ENCODE measurements at places on chromosomes 7 and 10.

DNA sequence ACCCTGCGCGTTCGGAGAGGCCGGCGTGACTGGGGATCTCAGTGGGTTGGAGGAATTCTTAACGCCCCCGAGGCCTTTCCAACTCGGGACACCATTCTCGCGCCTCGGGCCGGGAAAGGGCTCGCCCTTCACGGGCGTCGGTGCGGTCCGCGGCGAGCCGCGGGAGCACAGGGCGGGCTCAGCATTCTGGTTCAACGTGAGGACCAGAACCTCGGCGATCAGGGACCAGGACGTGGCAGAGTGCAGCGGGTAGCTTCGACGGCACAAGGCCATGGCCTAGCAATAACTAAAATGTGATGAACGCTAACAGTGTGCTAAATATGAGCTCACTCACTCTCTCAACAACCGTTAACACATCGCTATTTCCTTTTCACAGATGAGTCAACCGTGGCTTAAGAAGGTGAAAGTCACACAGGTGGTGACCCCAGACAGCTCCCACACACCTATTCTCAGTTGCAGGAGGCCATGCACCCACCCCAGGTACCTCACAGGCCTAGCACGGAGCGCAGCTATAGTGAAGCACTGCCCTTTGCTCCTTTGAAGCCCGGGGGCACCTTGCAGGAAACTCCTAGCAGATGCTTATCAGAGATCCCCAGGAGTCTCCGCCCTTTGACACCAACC lies 4.5 kb upstream of the EMX2 start:
- no peak for DNase-seq

GRCh38 chr10:76558996-76559891 lies 1078.4 kb downstream of the KCNMA1 start:
- no peak for DNase-seq

DNA sequence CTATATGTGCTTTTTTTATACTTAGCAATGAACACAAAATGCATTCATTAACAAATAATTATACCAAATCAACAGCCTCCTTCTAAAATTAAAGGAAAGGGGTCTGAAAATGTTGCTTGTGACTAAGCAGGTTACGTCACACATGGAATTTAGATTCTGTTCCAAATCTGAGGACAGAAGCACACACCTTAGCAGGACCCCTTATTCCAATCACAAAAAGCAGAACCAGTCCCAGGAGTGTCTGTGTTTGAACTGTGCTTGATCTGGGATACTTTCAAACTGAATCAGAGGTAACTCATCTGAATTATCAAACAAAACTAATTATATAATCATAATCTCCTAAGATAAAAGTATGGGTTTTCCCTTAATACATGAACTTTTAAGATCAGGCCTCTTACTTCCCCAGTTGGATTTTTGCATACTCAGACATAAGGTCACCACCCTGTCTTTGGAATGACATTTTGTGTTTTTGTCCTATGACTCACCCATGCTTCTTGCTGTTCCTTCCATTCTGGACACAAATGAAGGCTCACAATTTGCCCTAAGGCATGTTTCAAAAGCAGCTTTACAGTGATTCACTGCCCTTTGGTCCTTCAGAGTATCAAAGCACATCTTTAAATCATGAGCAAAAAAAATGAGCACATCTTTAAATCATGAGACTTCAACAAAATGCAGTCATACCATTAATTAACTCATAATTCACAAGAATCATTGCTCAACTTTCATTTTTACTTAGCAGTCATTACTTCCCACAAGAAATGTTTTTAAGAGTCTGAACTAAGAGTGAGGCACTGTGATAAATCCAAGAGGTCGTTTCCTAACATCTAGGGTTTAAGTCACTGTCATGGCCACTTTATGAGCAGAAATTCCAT lies 35.5 kb downstream of the SEMA3C start:
- peak; percentile 92 for DNase-seq

- DNase-seq: no peak
Measured at GRCh38 chr7:103141753-103142404, 7.0 kb downstream of the NAPEPLD start.

DNA sequence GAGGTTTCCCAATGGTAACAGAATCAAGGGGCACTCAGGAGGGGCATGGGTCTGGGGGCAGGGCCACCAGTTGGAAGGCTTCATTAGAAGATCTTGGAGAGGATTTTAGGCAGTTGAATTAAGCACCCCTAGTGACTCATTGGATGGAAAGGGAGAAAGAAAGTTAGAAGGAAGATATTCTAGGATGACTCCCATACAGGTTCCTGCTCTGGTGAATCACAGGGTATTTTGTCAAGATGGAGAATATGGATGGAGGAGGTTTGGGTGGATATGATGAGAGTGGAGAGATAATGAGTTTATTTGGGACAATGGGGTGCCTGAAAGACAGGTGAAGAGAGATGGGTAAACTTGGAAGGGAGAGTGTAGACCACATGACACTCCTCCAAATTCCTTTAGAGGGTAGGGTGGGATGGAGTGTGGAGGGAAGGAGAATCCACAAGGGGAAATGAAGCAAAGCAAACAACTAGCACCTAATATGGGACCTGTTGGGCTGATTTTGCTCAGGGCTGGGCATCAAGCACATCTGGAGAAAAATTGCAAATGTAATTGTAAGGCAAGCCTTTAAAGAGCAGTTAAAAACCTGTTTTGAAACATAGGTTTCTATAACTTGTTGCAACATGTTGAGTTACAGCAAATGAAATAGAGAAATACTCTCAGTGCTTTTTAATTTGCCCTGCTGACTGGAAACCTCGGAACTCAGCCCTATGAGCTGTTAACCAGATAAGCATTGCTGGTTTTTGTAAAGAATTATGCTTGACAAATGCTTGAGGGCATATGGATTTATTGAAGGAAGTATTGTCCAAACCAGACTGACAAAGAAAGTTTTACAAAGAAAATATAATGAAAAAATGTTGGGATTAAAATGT lies 2.9 kb upstream of the ENTPD7 start:
- DNase-seq: no peak

GRCh38 chr10:10796774-10797415 lies 220.8 kb upstream of the CELF2 start:
- DNase-seq: peak; percentile 17

DNA sequence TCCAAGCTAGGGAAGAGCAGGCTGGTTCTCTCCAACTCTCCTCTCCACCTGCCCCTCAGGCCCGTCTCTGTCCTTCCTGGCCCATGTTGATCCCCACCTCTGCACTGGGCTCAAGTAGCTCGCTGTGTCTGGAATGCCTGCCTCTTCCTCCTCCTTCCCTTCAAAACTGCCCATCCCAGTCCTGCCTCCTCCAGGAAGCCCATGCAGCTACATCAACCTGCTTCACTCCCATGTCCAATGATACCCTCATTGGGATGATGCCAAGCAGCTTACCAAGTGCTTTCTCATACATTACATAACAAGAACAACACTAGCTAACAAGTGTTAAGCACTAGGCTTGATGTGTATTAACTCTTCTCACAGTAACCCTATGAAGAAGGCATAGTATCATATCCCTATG lies 8.2 kb downstream of the ASB10 start:
- DNase-seq: no peak

GRCh38 chr7:46421441-46422230 lies 500.6 kb upstream of the IGFBP3 start:
- DNase-seq: no peak

DNA sequence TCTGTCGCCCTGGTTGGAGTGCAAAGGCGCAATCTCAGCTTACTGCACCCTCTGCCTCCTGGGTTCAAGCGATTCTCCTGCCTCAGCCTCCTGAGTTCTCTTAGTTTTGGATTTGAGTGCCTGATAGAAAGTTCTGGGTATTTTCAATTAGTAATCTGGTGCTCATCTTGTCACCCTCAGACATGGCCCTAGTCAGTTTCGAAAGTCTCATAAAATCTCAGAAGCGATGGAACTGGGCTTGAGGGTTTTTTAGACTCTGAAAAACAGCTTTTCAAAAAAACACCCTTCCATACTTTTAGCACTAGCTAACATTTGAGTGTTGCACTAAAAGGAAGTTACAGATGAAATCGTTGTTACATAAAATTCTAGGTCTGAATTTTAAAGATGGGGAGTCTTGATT lies 9.4 kb upstream of the PIP4K2A start:
- DNase-seq: no peak
